Midbrain (tissue), 1 donor: ENCODE measurements at places on chromosomes 6 and 20.
A peak's percentile ranks its signal among the peaks of the same experiment; 100 is the strongest.

DNA sequence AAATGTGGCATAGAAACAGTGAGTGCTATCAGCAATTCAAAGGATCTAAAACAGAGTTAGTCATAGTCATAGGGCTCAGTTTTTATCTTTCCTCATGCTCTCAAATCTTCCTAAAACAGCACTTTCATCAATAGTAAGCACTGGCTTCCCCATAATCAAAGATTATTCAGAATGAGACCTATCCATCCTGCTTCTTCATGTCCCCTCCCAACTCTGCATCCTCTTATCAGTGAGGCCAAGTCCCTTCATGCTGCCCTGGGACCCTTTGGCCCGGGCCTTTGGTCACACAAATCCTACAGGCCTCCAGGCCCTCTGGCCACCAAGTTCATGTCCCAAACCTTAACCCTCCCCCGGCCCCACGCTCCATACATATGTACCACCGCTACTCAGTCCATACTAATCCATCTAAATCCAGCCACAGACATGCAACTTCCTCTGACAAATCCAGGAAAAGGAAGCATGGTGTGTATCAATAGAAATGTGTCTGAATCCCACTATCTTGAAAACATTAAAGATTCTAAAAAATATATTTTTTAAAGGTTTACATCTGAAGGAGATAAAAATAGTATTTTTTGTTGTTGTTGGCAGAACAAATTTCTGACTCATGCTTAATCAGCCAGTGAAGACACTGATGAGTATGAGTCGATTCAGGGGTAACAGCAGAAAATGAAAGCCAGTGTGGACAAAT lies 143.5 kb downstream of the PDE7B start:
- no peak for DNase-seq

GRCh38 chr6:81774542-81774941 lies 22.1 kb upstream of the TENT5A start:
- no peak for DNase-seq

- DNase-seq, result no peak
Measured at GRCh38 chr6:146795479-146796133, 196.8 kb downstream of the ADGB start.

- peak; percentile 3 for DNase-seq
Measured at GRCh38 chr20:3751675-3752385, 15.7 kb downstream of the ADISSP start.

GRCh38 chr20:32763202-32764004 lies 1.2 kb downstream of the DNMT3B start:
- no peak for DNase-seq

DNA sequence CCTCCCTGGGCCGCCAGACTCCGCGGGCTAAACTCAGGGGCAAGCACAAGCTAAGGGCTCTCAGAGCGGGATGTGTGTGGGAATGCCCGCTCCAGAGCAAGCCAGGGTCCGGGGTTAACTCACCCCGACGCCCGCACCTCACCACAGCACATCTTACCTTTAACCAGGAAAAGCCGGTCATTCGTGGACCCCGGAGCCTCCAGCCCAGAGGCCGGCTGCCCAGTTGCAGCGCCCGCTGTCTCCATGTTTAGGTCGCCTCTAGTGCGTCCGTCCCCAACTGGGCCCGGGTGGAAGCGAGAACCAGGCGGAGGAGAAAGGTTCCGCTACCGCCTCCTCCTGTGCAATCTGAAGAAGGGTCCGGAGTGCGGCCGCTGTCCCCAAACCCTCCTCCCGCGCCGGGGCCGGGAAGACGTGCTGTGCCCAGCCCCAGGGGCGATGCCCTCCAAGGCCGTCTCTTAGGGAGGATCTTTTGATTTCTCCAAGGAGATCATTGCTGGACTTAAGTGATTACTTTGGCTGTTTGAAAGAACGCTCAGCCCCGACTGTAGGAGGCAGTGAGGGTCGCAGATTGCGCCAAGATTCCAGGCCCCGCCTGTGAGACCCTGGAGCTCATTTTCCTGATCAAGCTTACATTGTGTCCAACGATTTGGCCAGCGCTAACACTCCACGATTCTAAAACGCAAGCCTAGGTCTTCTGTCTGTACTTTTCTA lies at the start of gene TMEM242:
Gene TMEM242, minus strand, starts transcription at position 265 of the 711 bp plus-strand sequence. Its CDS starts 20 bp downstream, at position 245.
- DNase-seq, result no peak

- DNase-seq, result no peak
Measured at GRCh38 chr20:25316506-25317190, 68.8 kb downstream of the PYGB start.

GRCh38 chr6:113920663-113921267 lies 50.2 kb downstream of the HDAC2 start:
- DNase-seq, result no peak

DNA sequence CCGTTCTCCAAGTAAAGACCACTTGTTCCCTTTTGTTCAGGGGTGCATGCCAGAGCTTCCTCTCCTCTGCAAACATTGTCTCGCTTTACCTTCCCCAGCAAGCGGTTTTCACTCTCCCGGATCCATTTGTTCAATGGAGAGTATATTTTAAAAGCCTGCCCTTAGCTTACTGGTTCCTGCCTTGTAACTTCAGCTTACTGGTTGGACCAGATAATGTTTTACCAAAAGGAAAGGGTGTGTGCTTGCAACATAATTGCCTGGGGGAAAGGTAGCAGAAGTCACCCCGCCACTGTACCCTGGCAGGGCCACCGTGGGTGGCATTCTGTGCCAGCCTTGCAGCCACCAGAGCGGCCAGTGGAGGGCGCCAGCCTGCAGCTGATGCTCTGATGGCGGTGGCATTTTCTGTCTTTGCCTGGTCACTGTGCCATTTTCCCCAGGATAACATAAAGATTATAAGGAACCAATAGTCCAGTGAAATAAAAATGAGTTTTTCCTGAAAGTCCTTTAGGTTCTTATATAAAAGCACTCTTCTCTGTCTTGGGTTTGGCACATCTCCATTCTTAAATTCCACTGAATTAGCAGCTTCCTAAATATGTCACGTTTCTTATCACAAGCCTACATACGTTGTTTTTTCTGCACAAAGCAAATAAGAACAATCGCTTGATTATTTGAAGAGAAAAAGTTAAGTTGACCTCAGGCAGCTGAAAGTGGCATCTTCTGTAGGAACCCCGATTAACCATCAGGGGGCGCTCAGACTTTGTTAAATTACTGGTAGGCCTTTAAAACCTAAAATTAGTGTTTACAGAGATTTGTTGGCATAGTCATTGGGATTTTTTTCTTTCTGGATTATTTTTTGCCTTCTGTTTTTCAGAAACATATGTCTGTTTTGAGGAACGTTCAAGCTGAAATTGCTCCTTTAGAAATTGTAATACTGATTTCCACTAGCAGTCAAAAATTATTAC lies 67.4 kb upstream of the XRN2 start:
- peak; percentile 87 for DNase-seq

- no peak for DNase-seq
Measured at GRCh38 chr6:43076464-43077332, 584 bp downstream of the PTK7 start.

- no peak for DNase-seq
Measured at GRCh38 chr6:63530182-63530581, 42.1 kb upstream of the LOC128125822 start.

- no peak for DNase-seq
Measured at GRCh38 chr6:88920088-88920487, 43.3 kb downstream of the RNGTT start.

- no peak for DNase-seq
Measured at GRCh38 chr20:47689731-47690130, 95.5 kb downstream of the SULF2 start.

- no peak for DNase-seq
Measured at GRCh38 chr6:133595111-133595761, 293.7 kb upstream of the TCF21 start.

GRCh38 chr6:148037496-148037895 lies 305.1 kb upstream of the SASH1 start:
- DNase-seq, result no peak

DNA sequence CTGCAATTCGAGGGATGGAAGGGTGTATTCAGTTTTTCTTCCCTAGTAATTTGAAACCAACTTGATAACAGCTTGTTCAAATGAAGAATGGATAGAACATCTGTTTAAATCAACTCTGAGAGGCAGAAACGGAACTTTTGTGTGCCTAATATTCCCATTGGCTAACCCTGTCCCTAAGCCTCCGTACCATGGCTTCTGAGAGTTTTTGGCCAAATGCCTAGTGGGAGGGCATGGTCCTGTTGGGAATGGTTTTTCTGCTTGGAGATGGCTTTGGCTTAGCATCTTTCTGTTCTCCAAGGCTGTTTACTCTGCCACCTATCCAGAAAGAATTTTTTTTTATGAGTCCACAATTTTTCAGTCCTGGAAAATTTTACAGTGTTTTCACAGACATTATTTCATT lies 126.7 kb upstream of the MLIP start:
- no peak for DNase-seq

- no peak for DNase-seq
Measured at GRCh38 chr6:6654599-6655575, 66.4 kb downstream of the LY86 start.

DNA sequence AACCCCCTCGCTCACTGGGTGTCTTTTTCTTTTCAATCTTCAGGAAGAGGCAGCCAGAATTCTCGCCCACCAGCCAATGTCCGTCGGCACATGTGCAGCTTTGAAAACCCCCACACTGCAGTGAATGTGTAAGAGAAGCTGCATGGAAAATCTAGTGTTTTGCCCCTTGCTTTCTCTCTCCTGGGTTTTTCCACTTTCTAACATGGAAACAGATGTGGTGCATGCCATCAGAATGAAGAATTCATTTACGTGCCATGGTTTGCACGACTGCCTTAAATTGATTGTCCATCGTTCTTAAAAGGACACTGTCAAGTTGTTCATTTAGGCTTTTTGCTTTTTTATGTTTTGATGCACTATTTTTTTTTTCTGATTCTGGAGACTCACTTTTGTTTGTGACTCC lies 117.1 kb upstream of the RAB32 start:
- no peak for DNase-seq

DNA sequence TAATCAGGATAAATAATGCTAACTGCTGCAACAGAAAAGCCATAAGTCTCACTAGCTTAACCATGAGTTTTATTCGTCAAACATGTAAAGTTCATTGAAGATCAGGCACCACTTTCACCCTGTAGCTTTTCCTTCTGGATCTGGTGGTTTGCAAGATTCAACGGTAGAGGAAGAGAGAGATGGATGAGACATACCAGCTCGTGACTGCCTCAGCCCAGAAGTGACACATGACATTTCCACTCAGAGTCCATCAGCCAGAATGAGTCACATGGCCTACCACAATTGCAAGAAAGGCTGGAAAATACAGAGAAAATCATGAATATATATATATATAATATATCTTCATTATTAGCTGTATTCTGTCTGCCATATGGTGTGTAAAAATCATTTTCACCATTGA lies 29.0 kb downstream of the SPTLC3 start:
- DNase-seq, result no peak

- DNase-seq, result no peak
Measured at GRCh38 chr20:49285813-49286494, 8.1 kb upstream of the ZNFX1 start.

DNA sequence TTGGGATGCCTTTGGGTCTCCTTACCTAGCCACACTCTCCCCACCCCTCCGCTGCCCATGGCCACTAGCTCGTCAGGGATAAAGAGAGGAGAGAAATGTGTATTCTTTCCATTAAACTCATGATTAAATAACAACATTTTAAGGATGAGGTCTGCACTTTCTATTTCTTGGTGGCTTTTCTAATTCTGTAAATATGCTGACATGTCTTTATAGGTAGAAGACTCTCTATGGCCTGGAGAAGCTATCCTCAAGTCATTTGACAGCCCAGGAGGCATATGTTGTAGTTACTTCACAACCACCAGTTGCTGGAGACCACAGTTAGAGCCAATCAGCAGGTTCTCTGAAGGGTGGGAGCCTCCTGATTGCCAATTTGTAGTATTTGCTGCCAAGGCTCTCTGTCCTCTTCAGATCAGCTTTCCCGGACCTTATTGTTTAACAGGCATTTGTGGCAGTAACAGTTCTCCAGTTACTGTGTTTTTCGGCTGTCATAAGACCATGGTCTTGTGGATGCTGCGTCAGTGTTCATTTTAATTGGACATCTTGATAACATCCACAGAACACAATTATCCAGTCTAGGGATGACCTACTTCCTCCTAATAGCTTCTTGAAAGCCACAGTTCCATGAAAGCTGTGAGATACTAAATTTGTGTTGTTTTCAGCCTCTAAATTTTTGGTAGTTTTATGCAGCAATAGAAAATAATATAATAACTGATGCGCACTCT lies 205.0 kb upstream of the KCNQ5 start:
- no peak for DNase-seq

DNA sequence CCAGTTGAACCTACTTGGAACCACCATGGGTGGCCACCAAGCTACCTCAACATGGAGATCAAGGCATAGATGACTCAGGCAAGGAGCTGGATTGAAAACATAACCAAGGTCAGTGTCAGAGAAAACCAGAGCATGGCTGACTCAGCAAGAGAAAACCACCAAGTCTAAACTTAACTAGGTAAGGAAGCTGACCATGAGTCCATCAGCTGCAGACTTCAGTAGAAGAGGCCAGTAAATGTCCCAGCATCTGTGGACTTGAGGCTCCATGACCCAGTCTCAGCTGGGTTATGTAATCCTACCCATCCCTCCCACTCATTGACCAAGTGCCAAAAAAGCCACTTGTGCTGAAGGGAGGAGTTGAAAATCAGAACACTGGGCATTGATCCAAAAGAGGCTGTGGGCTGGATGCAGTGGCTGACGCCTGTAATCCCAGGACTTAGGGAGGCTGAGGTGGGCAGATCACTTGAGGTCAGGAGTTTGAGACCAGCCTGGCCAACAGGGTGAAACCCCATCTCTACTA lies 93.7 kb upstream of the CBLN4 start:
- DNase-seq, result no peak

DNA sequence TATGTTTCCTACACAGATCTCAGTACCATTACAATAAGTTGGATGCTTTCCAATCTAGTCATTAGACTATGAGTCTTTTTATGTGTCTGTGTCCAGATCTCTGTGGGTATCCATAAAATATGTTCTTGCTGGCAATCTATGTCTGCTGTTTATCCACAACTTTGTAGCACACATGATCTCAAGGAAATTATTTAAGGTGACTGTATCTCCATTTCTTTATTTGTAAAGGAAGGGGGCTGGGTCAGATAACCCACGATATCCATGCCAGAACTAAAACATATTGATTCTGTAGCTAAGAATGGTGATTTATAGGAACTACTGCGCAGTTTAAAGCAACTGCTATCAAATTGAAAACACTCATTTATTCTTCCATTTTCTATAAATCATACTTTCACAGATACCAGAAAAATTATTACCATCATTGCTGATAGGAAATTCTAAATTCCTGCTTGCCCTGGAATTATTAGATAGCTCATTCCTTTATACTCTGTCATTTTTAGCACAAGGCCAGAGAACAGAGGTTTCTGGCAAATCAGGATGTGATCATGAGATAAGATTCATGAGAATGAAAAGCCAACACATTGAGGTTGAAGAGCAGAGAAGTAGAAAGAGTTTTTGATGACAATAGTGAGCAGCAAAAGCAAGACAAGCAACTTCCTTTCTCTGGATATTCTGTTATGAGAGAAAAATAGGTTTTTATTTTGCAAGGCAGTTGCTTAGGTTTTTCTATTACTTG lies 851.4 kb upstream of the CITED2 start:
- no peak for DNase-seq

DNA sequence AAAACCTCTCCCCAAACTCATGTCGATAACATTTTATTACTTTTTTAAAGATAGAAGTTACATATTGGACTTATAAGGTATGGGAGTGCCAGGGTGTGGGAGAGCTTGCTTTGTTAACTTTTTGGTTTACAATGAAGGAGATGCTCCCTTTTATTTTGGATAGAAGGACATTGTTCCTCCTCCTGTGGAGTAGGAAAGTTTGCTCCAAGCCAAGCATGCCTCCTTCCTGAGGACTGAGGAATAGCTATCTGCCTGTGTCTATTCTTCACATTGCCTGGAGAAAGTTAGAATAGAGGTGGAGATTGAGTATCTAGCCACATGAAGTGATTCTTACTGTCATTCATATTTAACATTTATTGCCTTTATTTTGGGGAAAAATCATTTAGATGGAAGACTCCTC lies 71.9 kb downstream of the EYA4 start:
- DNase-seq, result no peak
